Esophagus squamous epithelium (tissue), 5 donors: ENCODE measurements at places on chromosomes 1 and 21.
A peak's percentile ranks its signal among the peaks of the same experiment; 100 is the strongest.

- H3K27me3 ChIP-seq = no peaks in the 10 kb centered on the region
- no peak overlapping the region for H3K27ac ChIP-seq
- peaks cover 9% of the 10 kb centered on the region for H3K4me1 ChIP-seq
- H3K36me3 ChIP-seq = peaks cover 12% of the 10 kb centered on the region
- H3K4me3 ChIP-seq = no peak overlapping the region
Measured at GRCh38 chr1:173418107-173418985, 58.8 kb upstream of the PRDX6 start.

GRCh38 chr1:32239790-32240139 lies 7.3 kb upstream of the FAM167B start:
- H3K4me1 ChIP-seq = peaks cover 5% of the 10 kb centered on the region
- peak overlapping the region; percentile 58 for H3K27ac ChIP-seq

GRCh38 chr1:12076425-12077005 lies 13.4 kb downstream of the TNFRSF8 start:
- no peak for DNase-seq
- H3K4me3 ChIP-seq = no peak overlapping the region
- H3K27ac ChIP-seq = no peak overlapping the region
- no peaks in the 10 kb centered on the region for H3K27me3 ChIP-seq

GRCh38 chr1:62723883-62724282 lies 35.7 kb upstream of the DOCK7 start:
- H3K4me1 ChIP-seq = no peaks in the 10 kb centered on the region
- no peak overlapping the region for H3K27ac ChIP-seq
- H3K27me3 ChIP-seq = no peaks in the 10 kb centered on the region
- no peak for DNase-seq
- no peak overlapping the region for H3K4me3 ChIP-seq

GRCh38 chr1:198876371-198876871 lies 237.6 kb downstream of the PTPRC start:
- H3K4me3 ChIP-seq = no peak overlapping the region
- H3K27ac ChIP-seq = no peak overlapping the region
- H3K27me3 ChIP-seq = no peaks in the 10 kb centered on the region
- H3K4me1 ChIP-seq = no peaks in the 10 kb centered on the region
- DNase-seq = no peak
